ENCODE measurements at places on chromosomes 6 and 20.

DNA sequence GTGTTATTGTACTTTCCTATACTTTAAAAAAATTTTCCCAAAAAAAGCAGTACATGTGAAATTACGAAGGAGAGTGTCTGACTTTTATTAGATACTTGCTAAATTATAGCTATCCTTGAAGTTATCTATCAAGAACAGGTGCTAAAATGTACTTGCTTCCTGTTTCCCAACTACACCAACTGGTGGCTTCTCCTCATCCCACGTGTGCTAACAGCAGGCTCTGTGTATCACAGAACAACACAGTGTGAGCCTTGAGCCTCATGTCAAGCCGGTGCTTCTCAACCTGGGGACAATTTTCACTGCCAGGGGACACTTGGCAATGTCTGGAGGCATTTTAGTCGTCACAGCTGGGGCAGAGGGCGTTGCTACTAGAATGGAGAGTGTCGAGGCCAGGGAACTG lies 36.2 kb upstream of the CDYL start:
- no peak for DNase-seq

DNA sequence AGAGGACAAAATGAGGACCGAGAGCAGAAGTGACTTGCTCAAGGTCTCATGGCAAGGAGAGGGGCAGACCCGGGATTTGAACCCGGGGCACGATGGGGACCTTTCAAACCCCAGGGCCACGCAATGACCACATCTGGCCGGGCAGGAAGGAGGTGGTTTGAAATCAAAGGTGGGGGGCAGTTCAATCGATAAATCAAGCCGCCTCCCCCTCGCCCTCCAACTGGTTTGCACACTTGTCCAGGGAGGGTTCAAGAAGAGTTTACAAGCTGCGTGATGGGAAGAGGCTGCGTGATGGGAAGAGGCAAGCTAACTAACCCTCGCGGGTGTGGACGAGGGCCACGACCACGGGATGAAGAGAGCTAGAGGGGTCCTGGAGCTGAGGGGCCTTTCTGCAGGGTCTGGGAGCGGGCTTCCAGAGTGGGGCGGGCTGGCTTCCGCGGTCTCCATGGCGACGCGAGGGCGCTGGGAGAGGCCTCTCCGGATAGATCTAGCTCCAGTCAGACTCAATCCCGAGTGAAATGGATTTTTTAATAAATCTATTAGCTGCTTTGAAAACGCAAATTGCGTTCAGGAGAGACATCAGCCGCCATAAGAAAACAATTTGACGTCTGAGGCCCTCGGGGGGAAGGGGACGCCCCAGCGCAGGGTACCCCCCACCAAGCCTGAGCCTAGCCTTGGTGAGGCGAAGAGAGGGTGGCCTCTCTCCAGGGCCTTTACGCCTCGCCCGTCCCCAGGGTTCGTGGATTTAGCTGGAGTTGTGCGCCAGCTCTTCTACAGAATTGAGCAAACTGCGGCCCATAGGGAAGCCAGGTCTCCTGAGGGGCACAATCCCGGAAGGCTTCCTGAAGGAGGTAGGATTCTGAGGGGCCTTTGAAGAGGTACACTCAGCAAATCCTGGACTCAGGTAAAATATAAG lies 143.9 kb downstream of the GRM4 start:
- DNase-seq: no peak

- no peak for DNase-seq
Observed at GRCh38 chr6:3712827-3713665, 38.5 kb downstream of the PXDC1 start.

DNA sequence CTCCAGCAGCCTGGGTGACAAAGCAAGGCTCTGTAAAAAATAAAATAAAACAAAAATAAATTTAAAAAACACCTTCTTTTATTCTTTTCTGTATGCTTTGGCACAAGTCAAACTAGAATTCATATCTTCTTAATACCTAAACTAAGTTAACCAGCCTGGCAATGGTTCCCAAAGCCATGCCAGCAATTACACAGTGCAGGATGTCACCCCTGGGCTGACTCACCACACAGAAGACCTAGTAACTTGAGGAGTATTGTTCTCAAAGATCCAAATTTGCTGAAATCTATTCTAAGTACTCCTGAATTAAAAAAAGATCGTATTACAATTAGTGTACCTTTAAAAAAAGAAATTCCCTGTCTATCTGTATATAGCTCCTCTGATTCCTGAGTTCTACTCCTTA lies 162.7 kb upstream of the SGK1 start:
- no peak for DNase-seq

DNA sequence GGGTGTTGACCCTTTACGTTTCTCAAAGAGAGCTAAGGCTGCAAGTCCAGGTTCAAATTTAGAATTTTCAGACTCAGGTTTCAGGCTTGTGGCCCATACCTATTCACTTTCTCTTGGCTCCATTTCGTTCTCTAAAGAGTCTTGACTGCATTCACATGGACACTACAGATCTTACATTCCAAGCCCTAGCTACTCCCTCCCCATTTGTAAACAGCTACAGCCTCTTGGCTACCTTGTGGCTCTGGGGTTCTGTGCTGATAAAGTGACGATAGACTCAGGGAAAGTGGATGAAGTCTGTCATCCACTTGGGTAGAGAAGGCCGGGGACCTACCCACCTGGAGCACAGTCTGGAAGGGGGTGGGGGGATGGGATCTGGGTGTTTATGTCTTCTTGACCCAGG lies 503.3 kb downstream of the LMBRD1 start:
- DNase-seq: no peak

GRCh38 chr6:484746-485145 lies 93.2 kb downstream of the IRF4 start:
- DNase-seq: no peak

DNA sequence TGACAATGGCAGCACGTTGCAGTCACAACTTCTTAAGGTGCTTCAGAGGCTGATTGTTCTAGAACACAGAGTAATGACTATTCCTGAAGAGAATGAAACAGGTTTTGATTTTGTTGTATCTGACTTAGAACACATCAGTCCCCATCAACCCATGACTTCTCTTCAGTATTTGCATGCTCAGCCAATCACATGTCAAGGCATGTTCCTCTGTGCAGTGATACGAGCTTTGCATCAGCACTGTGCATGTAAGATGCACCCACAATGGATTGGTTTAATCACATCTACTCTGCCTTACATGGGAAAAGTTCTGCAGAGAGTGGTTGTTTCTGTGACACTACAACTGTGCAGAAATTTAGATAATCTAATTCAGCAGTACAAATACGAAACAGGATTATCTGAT lies 54.3 kb downstream of the PGM3 start:
- no peak for DNase-seq

DNA sequence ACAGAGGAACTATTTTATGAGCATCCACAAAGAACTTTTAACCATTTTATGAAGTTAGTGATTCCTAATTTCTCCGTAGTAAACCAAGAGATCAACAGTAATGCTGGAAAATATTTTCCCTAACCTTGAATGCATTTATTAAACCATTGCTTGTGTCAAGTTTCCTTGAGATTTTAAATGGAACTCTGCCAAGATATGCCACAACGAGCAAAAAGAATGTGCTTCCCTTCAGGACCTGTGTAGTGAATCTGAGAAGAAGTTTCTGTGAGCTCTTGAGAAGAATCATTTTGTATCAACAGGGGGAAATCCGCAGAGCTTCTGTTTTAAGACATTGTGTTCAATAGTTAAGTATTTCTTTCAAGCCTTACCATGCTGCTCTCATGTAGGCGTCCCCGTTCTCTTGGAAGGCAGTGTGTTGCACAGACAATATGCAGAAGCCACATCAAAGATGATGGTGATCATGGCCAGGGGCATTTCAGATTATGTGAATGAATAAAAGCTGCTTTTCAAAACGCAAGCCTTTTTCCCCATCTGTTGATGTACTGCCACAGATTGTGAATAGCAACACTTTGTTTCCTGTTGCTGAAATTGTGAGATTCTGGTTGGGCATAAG lies 439.8 kb downstream of the BMP2 start:
- DNase-seq: no peak

- DNase-seq: no peak
Observed at GRCh38 chr6:38079537-38079936, 260.0 kb downstream of the ZFAND3 start.

DNA sequence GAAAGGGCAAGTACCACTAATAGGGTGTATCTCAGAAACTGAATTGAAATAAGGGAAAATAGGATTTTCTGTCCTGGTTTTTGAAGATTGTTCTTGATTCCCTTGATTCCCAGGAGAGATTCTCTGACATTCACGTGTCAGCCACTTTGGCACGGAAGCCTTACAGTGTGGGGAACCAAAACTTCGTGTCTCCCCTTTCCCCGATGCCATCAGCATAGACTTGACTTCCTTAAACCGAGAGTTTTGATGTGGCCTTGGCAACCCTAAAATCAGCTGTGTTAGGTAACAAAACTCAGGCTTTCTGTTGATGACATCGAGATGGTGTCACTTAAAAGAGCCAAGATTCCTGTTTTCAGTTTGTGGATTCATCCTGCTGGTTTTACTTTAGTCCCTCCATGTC lies 7.5 kb downstream of the HMGN4 start:
- no peak for DNase-seq

DNA sequence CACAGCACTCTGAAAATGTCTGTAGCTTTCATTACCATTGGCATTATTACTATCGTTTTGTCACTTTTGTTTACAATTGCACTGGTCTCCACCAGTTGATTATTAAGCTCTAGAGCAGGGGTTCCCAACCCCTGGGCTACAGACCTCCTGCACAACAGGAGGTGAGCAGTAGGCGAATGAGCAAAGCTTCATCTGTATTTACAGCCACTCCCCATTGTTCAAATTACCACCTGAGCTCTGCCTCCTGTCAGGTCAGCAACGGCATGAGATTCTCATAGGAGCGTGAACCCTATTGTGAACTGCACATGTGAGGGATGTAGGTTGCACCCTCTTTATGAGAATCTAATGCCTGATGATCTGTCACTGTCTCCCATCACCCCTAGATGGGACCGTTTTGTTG lies 126.4 kb downstream of the ATXN1 start:
- no peak for DNase-seq

GRCh38 chr6:9801249-9801754 lies 613.6 kb downstream of the TFAP2A start:
- DNase-seq: no peak

DNA sequence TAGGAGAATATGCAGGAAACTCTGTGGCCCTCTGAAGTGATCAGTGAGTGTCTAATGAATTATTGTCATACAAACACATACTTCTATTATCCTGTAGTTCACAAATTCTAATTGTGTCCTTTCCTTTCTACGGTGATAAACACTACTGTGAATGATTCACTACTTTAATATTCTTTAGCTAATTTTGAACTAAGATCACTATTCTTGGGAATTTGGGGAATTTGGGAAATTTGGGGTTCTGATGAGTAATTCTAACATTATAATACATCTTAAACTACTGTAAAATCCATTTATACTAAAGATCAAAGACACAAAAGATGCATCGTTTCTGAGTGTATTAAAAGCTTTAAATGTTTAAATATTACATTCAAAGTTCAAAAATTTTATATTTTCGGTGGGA lies 1287.2 kb upstream of the CITED2 start:
- no peak for DNase-seq

- no peak for DNase-seq
Observed at GRCh38 chr20:16399801-16400200, 173.4 kb downstream of the KIF16B start.

- DNase-seq: no peak
Observed at GRCh38 chr20:53692465-53693067, 98.9 kb upstream of the ZNF217 start.

DNA sequence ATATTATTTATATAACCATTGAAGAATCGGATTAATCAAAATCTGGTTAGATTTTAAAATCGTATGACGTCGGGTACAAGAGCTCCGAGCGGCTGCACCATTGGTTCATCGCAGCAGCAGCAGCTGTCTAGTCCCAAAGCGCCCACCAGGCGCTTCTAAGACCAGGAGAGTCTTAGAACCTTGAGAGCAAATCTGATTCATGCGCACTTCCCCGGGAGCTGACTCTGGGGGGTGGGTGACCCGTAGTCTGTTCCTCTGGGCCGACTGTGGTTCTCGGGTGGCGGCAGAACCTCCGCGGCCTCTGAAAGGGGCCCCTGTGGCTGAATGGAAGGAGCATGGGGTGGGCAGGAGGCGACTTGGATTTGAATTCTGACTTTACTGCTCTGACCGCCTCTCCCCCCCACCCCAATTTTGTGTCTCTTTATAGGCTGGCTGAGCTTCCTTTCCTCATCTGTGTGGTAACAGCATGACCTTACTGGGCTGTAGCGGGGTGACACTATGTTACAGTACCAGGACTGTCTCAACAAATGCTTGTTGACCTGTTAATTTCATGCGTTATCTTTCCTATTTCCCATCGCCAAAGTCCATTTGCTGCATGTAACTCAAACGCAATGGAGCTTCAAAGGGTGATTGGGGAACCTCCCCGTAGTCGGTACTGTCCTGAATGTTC lies 119.7 kb downstream of the RTN4IP1 start:
- no peak for DNase-seq

GRCh38 chr6:139570166-139570565 lies 195.7 kb upstream of the CITED2 start:
- no peak for DNase-seq

DNA sequence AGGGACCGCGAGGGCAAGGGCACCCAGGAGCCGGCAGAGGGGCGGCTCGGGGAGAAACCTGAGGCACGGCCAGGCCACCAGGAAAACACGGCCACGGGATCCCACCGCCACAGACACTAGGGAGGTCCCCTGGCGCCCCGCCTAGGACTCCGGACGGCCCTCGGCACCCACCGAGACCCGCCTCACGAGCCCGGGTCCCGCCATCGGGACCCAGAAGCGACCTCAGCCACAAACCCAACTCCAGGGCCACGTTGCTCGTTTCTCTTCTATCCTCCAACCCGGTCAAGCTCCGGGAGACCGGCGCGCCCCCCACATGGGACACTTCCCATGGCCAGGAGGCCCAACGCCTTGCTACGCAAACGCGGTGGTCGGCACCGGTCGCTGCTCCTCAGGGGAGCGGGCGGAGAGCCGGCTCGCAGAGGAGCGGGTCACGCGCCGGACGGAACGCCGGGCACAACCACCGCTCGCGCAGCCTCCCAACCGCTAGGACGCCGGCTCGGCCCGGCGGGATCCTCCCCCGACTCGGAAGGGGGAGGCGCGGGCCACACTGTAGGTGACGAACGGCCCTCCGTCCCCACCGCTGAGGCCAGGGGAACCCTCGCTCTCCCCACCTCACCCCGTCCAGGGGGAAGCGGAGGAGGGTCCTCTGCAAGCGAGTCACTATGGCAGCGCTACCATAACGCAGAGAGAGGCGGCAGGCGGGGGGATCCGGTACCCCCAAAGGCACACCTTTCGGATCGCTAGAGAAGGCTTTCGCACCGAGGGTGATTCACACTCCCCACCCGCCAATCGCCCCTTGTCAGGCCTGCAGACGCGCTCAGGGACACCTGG lies 1514.1 kb upstream of the DEFB115 start:
- DNase-seq: no peak

GRCh38 chr20:25544734-25545133 lies 40.6 kb downstream of the NINL start:
- no peak for DNase-seq

Data from activated CD4-positive, CD25-positive, alpha-beta regulatory T cell (primary cell).